Left lobe of liver (tissue), 2 donors: ENCODE measurements at places on chromosomes 4 and X. TPM values are rescaled to one million over a fixed set of nuclear protein-coding genes. Genes with fewer than 3 reads are reported as not detected.

DNA sequence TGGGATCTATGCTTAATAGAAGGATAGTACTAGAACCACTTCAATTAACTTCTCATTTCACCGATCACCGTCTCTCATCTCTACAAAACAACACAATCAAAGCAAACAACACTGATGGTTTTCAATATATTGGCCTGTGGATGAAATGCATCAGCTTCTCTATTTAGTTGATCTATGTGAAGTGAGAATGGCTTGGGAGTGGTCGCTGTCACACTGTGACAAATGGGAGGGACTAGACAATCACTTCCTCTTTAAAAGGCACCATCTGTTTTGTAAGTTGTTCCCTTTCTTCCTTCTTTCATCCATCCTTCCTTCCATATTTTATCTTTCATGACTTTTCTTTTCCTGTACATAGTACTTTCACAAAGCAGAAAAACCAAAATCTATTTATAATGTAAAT lies 23.9 kb upstream of the NWD2 start:
- DNase-seq = no peak

The SPANXB1 gene
- not detected for total RNA-seq

The ENOX2 gene
- 7.1 TPM for total RNA-seq

DNA sequence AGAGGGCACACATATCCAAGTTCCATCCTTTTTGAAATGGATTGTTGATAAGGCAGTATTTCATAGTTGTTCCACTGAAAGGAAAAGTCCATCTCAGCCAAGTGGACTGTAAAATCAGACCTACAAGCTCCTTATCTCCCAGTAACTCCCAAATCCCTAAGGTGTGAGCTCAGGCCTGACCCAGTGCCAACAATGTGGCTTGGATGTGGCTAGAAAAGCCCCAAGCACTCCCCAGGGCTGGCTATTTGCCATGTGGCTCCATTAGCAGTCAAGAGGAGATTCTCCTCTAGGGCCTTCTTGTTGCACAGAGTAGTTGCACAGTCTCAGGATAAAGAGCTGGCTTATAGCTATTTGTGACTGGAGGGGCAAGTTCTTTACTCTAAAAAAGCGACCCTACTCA lies 25.0 kb upstream of the DGKK start:
- no peak for DNase-seq

The SSX2B gene
- total RNA-seq = 0.23 TPM
